T-helper 22 cell (primary cell): ENCODE measurements at places on chromosomes 7 and 10.

DNA sequence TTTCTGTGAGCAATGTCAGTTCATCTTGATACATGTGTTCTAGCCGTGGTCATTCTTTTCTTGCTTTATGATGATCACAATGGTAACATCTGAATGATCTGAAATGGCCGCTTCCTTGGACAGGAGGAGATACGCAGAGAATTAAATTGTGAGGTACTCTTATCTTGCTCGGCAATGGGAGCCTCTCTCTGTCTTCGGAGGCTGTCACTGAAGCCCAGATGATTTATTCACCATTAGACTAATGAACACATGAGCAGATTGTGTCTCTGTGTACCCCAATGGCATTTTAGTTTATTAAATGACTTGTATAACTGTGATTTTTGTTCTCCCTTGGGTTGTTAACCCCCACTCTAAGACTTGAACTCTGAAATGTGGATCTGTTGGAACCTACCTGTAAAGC is 38.6 kb downstream of the RBM33 start:
- no peak for DNase-seq

DNA sequence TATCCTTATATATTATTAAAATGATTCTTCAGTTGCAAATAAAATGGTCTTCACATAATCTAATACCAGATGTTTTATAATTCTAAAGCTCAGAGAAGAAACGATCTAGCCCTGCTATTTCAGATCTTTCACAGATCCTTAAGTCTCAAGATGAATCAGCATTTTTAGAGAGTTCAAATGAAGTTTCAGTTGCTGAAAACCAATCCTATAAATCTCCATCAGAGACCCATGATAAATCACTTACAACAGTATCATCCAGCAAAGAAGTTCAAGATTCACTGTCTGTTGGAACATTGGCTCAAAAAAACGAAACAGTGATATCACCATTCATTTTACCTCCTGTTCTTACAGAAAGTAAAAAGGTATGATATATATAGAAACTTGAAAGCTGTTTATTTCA is 137.0 kb downstream of the CCDC7 start:
- DNase-seq, result no peak

DNA sequence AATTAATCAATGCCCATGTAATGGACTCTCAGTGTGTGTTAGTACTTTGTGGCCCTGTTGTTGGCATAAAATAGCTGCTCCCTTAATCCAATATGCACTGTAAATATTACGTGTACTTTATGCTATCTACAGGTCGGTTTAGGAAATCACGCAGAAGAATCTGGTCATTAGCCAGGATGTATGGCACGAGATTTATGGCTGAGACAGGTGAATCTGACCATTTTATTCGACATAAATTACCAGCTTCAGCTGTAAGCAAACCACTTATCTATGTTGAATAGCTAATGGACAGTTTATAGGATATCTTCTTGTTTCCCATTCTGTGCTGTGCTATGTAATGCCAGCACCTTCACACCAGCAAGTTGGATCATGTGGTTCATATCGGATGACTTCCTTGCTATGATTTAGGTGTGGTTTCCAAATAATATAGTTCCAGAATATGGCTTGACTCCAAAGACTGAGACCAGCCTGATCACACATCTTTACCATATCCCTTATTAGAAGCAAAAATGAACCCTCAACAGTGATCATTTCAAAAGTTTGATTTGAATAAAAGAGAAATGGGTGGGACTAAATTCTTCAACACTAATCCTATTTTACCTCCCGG is 301.4 kb downstream of the AHR start:
- no peak for DNase-seq

GRCh38 chr10:31399171-31399570 is 80.2 kb downstream of the ZEB1 start:
- no peak for DNase-seq

DNA sequence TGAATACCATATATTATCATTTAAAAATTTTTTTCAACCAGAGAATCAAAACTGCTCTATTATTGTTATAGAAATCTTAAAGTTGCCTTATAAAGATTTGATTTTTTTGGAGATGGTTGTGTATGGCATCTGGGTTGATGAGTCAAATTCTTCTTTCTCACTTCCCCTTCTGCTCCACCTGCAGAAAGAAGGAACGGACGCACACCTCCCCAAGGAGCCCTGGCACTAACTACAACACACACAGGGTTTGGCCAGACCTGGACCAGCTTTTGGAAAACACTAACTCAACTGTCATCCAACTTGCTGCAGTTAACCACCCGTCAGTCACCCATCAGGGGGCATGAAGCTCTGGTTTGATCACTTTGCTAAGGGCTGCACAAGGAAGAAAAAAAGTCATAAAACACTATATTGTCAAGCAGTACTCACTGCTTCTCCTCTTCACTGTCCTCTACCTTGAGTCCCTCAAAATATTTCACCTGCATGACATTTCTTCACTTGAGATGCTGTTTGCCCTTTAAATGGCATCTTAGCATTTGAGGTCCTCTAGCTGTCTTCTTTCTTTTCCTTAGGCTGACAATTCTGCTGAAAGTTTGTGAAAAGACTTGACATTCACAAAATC is 266.7 kb upstream of the PHF14 start:
- no peak for DNase-seq

DNA sequence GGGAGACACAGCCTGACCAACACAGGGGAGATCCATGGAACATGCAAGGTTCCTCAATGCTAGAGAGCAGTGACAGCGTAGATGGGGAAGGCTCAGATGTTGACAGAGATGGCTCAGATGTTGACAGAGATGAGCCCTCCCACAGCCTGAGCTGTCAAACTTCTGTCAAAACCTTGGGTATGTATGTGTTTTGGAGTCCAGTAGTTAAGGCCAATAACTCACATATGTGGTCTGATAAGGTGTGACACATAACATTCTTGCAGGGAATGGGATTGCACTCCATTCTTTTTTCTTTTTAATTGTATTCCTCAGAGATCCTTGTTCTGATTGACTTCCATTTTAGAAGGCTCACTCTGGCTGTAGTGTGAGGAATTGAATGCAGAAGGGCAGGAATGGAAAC is 136.3 kb downstream of the C1GALT1 start:
- DNase-seq, result no peak

DNA sequence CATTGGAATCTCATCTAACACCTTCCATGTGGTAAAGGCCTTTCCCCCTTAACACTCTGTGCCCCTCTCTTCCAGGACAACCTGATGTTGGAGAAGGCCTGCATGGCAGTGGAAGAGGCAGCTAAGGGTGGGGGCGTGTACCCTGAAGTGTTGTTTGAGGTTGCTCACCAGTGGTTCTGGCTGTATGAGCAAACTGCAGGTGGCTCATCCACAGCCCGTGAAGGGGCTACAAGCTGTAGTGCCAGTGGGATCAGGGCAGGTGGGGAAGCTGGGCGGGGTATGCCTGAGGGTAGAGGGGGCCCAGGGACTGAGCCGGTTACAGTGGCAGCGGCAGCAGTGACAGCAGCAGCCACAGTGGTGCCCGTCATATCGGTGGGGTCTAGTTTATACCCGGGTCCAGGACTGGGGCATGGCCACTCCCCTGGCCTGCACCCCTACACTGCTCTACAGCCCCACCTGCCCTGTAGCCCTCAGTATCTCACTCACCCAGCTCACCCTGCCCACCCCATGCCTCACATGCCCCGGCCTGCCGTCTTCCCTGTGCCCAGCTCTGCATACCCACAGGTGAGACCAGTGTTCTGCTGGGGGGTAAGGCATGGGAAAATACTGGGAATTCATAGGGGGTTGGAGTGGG is 12.4 kb downstream of the NDST2 start:
- DNase-seq, result no peak

GRCh38 chr10:64762861-64763260 is 1241.7 kb downstream of the REEP3 start:
- no peak for DNase-seq

DNA sequence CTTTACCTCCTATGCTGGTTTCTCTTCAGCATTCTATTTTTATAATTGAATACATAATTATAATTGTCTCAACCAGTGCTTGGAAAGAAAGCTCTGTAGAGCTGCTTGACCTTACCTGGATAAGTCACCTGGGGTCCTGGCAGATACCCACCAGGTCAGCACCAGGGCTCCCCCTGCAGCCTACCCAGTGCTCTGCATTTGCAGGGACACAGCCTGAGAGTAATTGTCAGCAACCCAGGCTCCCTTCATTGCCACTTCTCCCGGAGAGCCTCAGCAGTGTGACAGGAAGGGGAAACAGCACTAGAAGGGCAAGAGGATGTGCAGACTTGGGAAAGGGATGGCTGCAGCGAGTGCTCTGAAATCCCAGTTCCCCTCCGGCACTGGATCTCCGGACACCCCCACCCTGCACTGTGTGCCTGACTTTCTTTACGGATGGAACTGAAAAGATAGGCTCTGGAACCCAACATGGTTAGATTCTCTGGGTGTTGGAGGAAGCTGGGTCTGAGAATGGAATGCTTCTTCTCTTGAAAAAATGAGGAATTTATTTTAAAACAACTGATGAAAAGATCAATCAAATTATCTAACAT is 11.4 kb upstream of the PAX4 start:
- no peak for DNase-seq
